ENCODE measurements at places on chromosomes 1 and 21.
A peak's percentile ranks its signal among the peaks of the same experiment; 100 is the strongest.

DNA sequence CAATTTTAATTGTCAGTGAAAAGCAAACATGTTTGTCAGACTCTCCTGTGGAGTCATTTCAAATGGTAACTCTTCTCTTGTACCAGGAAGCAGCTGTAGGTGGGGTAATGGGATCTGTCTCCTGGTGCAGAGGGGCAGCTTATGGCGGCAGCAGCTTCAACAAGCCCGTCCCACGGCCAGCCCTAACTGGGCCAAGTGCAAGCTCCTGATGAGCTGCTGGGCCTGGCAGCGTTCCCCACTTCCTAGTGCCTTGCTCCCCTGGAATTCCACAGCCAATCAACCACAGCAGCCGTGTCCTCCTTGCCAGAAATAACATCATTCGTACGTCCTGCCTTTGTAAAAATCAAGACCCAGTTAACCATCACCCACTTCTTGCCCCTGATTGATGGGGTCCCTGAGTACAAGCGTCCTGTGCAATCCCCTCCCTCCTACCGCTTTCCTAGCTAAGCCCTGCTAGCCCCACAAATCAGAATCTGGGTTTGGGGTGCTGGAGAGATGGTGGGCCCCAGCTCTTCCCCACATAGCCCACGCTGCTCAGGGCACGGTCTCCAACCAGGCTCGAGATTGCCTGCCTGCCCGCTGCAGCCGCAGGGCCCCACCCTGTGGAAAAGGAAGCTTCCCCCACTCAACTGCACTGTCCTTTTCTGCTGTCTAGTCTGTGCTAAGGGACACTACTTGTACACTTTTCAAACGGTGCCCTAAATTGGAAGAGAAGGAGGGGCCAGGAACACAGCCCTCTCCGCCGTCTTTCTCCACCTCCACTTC, 61.2 kb downstream of the TOR1AIP2 start:
- no peak for DNase-seq

- no peak for DNase-seq
Observed at GRCh38 chr1:85118751-85119150, 70.5 kb upstream of the MCOLN3 start.

- DNase-seq = no peak
Observed at GRCh38 chr1:199619223-199619622, 408.3 kb upstream of the NR5A2 start.

DNA sequence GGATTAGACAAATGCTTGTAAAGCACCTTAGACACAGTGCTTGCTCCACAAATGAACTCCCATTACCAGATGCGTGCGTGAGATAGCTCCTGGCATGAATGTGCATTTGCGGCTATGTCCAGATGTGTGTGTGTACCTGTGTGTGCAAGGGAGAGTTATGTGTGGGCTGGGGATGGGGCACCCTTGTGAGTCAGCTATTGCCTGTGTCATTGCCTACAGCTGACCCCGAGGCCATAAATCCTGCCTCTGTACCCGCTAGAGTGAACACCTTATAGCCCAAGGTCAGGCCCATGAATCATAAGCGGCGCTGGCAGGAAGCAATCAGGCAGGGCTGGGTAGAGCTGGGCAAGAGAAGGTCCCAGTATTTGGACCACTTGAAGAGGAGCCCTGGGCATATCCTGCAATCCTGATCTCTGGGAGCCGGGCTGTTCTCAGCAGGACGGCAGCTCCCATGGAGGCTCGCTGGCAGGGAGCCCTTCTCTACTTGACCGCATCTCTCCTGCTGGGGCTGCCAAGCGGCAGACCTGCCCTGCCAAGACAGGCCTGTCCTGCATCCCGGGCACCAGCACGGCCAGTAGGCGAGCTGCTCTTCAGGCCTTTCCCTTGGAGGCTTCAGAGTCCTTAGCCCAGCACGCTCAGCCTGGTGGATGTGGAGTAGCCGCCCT, 86.4 kb downstream of the TMEM53 start:
- DNase-seq = no peak

DNA sequence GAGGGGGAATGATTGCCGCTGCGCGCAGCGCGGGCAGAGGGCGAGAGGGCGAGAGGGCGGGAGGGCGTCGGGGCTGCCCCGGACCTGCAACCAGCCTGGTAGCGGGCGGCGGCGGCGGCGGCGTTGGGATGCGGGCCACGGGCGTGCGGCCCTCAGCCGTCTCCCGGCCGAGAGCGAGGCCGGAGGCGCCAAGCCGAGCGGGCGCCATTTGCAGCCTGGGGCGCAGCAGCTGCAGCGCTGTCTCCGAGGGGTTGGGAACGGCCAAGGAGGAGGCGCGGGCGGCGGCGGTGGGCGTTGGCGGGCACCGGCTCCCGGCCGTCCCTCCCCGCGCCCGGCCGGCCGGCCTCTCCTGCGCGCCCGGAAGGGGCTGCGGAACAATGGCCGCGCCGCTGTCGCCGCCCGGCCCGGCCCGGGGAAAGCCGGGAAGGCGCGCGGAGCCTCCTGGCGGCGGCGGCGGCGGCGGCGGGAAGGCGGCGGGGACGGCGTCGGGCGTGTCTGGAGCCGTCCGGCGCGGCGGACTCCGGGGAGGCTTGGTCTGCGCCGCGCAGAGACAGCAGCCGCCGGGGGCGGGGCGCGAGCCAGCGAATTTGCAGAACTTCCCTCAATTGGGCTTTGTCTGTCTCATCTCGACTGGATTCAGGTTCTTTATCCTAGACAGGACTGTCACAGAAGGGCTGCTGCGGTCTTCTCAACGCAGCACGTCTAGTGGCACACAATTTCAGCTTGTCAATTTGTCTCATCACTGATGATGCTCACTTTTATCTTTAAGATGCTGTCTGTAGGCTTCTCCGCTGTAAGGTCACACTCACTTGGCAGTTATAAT, 35.7 kb downstream of the ZBTB8B start:
- DNase-seq = peak; percentile 91

DNA sequence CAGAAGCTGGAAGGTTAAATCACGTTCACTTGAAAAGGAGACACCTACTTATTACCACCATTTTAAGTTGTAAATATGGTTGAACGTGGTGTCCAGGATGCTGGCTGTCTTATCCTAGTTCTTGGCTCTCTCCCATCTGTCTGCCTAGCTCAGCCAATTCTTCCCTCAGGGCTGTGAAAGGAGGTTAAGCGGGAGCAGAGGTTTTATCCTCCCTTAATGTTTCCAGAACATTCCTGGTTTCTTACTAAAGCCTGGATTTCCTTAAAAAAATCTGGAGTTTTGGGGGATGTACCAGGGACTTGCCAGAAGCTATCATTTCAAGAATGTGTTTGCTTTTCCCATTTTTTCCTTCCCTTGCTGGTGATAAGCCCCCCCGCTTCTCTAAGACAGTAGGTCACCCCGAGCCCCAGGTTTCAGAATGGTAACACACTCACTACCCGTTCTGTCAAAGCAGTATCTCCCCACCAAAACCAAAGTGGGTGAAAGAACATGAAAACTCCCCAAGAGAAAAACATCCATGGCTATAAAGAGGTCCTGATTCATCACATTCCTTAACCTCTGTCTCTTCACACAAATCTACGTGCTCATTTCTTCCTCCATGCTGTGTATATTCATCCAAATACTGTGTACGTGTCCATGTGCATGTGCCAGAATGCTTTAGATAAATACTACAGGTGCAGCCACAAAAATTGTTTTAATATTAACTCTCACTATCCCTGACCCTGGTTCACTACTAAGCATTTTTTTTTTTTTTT, 114.7 kb downstream of the MAP3K21 start:
- DNase-seq = no peak

DNA sequence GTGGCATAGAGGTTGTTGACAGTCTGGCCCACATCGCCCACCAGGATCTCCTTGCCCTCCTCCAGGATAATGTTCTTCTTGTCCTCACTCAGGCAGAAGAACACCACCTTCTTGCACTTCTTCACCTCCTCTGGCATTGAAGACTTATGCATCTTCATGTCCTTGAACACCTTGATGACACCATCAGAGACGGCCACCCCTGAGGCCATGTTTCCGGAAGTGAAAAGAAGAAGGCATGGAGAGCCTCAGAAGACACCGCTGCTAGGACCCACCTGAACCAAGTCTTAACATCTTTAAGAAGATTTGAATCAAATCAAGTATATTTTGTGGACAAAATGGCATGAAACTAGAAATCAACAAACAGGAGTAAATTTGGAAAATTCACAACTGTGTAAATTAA, 56.2 kb downstream of the C1orf185 start:
- DNase-seq = no peak

DNA sequence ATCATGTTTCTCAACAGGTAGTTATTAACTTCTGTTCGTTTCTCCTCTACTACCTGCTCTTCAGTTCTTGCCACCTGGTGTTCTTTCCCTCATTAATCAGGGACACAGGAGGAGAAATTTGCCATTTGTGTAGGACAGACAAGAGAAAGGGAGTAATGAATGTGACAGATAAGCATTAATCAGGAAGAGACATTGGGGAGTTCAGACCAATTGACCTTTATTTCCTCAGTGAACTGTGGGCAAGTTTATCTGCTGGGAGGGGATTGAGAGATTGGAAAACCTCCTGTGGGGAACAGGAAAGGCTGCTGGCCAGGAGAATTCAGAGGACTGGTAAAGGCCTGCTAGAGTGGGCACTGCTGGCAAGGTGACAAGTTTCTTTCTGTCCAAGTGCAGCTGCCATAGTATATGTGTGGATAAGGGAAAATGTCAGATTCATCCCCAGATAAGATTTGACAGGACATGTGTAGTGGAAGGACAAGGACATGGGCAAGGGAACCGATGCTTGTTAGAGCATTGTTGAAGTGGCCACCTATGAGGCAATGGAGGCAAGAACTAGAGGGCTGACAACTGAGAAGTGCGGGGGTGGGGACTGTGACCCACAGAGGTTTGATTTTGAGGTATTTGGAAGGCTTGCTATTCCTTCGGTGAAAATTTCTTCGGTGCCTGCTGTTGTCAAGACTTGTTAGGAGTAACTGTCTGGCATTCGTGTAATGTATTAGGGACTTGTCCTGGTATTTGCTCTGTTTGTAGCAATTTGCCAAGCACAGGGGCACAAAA, 12.6 kb downstream of the SZT2 start:
- no peak for DNase-seq

- no peak for DNase-seq
Observed at GRCh38 chr1:3735027-3735681, 17.1 kb upstream of the CCDC27 start.

GRCh38 chr1:41416552-41417334, 55.5 kb downstream of the FOXO6 start:
- DNase-seq = peak; percentile 84

GRCh38 chr1:26277261-26277661, 2.6 kb upstream of the SH3BGRL3 start:
- no peak for DNase-seq

- peak; percentile 84 for DNase-seq
Observed at GRCh38 chr1:156445789-156446263, 54.7 kb downstream of the MEF2D start.

- DNase-seq = peak; percentile 72
Observed at GRCh38 chr1:43531107-43531905, 623 bp downstream of the PTPRF start.

DNA sequence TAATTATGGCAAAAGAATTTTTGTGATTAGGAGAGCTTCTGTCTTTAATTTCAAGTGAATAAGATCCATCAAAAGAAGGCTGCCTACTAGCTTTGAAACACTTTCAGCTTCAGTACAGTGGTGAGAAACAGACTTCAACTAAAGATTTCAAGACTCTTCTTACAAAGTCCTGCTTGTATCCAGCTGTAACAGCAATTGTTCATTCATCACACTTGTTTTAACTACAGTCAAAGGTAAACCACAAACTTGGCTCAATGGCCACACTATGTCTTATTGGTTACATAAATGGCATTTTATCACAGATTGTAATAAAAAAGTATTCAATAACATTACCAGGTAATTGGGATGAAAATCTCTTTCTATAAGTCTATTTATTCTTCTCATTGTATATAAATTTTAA, 59.2 kb downstream of the WARS2 start:
- DNase-seq = no peak

DNA sequence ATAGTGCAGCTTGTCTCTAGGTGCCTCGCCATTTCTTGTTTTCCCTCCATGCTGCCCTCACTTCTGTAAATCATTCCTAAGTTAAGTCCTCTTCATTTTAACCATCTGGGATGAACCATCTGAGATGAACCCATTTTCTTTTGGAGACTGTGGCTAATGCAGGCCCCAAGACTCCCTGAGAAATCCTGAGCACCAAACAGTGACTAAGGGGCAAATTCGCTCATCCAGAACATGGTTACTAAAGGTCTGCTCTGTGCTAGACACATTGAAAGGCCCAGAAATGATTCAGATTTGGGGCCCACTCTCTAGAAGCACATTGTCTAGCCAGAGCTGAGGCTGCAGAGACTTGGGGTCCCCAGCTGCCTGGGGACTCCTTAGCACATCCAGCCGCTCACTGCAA, 151.9 kb upstream of the CTTNBP2NL start:
- DNase-seq = no peak

GRCh38 chr1:64328193-64328592, 124.8 kb downstream of the UBE2U start:
- no peak for DNase-seq

- no peak for DNase-seq
Observed at GRCh38 chr1:165551469-165551868, 7.7 kb downstream of the LRRC52 start.

DNA sequence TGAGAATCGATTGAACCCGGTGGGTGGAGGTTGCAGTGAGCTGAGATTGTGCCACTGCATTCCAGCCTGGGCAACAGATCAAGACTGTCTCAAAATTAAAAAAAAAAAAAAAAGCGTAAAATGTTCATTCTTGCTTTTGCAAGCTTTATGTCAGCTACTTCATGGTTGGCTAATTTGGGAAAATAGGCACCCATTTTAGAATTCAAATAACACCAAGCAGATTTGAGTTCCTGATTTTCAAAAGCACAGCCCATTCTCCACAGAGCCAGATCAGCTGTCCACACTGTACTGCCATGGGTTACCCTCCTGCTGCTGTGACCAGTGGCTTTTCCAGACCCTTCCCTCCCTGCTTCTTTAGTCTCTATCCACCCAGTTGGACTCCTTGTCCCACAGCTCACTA, 4.4 kb downstream of the THEM5 start:
- DNase-seq = no peak

GRCh38 chr21:45837936-45838335, 143.6 kb upstream of the COL6A1 start:
- no peak for DNase-seq

GRCh38 chr1:49356594-49356993, 579.9 kb upstream of the BEND5 start:
- no peak for DNase-seq

- no peak for DNase-seq
Observed at GRCh38 chr21:45507888-45508508, 34.2 kb downstream of the SLC19A1 start.

GRCh38 chr1:55938376-55938850, 641.0 kb downstream of the PLPP3 start:
- no peak for DNase-seq

GRCh38 chr21:33099131-33099530, 29.2 kb downstream of the OLIG1 start:
- DNase-seq = no peak

GRCh38 chr1:186175588-186175987, 199.5 kb downstream of the TPR start:
- no peak for DNase-seq

- no peak for DNase-seq
Observed at GRCh38 chr1:239260842-239261241, 125.5 kb upstream of the CHRM3 start.

GRCh38 chr1:205578780-205579571, 52.8 kb downstream of the ELK4 start:
- DNase-seq = no peak

All from AG08396 (cell line).